Fibroblast of villous mesenchyme (primary cell): ENCODE measurements at places on chromosomes 16 and 17. TPM values are rescaled to one million over a fixed set of nuclear protein-coding genes. Genes with fewer than 3 reads are reported as not detected.

- no peak for DNase-seq
Observed at GRCh38 chr17:77892031-77892430, 66.5 kb upstream of the TNRC6C start.

GRCh38 chr17:64028874-64029464 lies 8.5 kb upstream of the ICAM2 start:
- peak; percentile 72 for DNase-seq

Gene ITGB3
- 79.9 and 95.0 TPM in 2 replicates for total RNA-seq

Gene SPIRE2
- total RNA-seq, result 3.5 and 3.9 TPM in 2 replicates

GRCh38 chr17:41792845-41793783 lies 6.6 kb upstream of the JUP start:
- DNase-seq, result peak; percentile 95

Gene CBX8
- 3.2 and 4.7 TPM in 2 replicates for total RNA-seq

Gene CPD
- total RNA-seq, result 116 and 177 TPM in 2 replicates

GRCh38 chr17:40074871-40075200 lies 12.1 kb downstream of the THRA start:
- DNase-seq, result no peak

DNA sequence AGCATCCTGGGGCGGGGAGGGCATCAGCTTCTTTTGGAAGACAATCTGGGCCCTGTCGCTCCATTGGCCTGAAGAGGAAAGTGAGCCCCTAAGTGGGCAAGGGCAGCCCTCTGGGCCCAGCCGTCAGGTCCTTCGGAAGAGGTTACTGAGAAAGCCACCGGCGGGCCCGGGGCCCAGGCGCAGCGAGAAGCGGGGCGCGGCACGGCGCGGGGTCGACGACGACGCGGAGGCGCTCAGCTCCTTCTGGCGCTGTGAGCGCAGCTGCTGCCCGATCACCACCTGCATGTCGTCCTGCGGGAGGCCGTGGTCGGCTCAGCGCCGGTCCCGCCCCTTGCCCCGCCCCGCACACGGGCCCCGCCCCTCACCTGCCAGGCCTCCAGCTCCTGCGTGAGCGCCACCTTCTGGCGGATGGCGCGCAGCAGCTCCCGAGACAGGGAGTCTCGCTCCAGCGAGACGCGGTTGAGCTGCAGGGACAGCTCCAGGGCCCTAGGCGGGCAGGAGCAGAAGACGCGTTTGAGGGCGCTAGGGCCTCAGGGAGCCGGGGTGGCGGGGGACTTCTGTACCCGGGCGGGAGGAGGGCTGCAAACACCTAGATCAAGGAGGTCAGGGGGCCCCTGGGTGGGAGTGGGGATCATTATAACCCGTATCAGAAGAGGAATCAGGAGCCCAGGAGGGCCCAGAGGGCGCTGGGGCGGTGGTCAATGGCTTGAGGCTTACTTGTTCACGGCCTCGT lies 4.3 kb downstream of the THOC6 start:
- DNase-seq, result peak; percentile 64

DNA sequence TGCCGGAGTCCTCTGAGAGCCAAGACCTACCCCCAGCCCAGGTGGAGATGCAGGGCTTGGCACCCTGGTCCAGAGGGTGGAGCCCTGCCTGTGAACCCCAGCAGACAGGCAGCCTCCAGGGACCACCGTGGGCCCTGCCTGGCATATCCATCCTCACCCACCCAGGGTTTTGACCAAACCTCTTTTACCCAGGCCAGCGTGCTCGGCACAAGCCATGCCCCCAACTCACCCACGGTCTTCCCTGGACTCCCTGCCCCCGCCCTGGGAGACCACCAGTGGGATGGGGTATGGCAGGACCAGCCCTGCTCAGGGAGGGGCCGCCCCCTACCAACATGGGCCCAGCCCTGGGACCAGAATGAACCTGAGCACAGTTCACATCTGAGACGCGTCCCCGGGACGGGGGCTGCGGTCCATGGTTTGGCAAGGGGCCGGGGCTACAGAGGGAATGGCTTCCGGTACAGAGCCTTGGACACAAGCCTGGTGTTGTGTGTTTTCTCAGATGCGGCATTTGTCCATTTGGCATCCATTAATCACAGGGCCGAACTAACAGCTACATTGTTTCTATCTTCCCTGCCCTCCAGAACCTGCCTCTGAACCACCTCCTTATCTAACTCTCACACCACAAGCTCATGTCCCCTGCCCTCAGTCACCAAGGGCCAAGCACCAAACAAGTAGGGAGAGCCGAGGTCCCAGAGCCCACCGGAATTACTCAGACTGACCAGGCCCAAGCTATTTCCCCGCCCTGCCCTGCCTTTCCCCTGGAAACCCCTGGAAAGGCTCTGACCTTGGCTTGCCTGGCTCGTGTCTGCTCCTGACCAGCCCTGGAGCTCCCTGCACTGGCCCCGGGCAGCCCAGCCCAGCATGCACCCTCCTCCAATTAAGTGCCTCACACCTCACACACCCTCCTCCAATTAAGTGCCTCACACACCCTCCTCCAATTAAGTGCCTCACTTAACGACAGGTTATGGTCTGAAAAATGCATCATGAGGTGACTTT lies 14.1 kb downstream of the HS3ST6 start:
- DNase-seq, result no peak

Gene SLC35G6
- not detected in 2 replicates for total RNA-seq

Gene CDH15
- total RNA-seq, result under 0.01 and 0.32 TPM in 2 replicates

Gene DPEP3
- not detected in 2 replicates for total RNA-seq

Gene ABCC1
- 26.1 and 34.1 TPM in 2 replicates for total RNA-seq

GRCh38 chr17:76248013-76248782 lies 7.9 kb upstream of the RNF157 start:
- no peak for DNase-seq

Gene HAP1
- total RNA-seq, result under 0.01 TPM in 2 replicates

GRCh38 chr17:21549107-21549687 lies 143.1 kb upstream of the KCNJ18 start:
- DNase-seq, result no peak

DNA sequence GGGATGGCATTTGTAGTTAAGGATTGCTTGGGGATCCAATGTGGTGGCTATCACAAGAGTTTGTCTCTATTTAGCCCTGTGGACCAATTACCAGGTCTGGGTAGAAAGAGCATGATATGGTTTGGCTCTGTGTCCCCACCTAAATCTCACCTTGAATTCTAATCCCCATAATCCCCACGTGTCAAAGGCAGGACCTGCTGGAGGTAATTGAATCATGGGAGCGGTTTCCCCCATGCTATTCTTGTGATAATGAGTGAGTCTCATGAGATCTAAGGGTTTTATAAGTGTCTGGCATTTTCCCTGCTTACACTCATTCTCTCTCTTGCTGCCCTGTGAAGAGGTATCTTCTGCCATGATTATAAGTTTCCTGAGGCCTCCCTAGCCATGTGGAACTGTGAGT lies 86.4 kb upstream of the HS3ST4 start:
- no peak for DNase-seq
